T-helper 1 cell (primary cell): ENCODE measurements at places on chromosomes 16 and 17.
A peak's percentile ranks its signal among the peaks of the same experiment; 100 is the strongest.

DNA sequence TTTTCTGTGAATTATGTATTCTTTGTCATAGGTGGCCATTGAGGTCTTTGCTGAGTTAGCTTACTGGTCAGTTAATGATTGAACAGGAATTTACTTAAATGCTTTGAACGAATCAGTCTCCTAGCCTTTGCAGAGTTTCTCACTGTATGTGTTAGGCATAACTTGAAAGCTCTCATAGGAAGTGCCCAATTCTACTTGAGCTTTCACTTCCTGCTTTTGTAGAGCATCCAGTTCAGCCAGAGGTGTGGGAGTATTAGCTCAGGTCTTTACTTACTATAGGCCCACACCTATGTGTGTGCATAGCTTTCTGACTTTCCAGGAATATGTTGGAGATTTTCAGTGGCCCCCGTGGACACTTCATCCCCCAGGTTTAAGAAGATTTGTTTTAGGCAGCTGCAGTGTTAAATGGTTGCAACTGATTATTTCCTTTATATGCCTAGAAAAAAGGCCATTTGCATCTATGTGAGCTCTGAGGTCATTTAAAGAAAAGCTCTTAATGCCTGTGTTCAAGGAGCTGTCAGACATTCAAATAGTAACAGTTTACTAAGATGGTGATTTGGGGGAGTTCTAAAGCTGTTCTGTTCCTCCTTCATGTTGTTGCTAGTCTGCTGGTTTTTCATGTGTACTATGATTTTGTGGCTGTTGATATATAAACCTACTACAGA is 62.3 kb downstream of the PHKB start:
- peak; percentile 17 for DNase-seq

- no peak for DNase-seq
Observed at GRCh38 chr17:36592716-36593321, 1.1 kb downstream of the DHRS11 start.

GRCh38 chr16:11257131-11257938 is 1.3 kb upstream of the SOCS1 start:
- DNase-seq: peak; percentile 48

GRCh38 chr17:41578971-41579370 is 7.1 kb upstream of the KRT9 start:
- DNase-seq: no peak

- DNase-seq: no peak
Observed at GRCh38 chr17:82872591-82873520, 33.0 kb upstream of the ZNF750 start.

DNA sequence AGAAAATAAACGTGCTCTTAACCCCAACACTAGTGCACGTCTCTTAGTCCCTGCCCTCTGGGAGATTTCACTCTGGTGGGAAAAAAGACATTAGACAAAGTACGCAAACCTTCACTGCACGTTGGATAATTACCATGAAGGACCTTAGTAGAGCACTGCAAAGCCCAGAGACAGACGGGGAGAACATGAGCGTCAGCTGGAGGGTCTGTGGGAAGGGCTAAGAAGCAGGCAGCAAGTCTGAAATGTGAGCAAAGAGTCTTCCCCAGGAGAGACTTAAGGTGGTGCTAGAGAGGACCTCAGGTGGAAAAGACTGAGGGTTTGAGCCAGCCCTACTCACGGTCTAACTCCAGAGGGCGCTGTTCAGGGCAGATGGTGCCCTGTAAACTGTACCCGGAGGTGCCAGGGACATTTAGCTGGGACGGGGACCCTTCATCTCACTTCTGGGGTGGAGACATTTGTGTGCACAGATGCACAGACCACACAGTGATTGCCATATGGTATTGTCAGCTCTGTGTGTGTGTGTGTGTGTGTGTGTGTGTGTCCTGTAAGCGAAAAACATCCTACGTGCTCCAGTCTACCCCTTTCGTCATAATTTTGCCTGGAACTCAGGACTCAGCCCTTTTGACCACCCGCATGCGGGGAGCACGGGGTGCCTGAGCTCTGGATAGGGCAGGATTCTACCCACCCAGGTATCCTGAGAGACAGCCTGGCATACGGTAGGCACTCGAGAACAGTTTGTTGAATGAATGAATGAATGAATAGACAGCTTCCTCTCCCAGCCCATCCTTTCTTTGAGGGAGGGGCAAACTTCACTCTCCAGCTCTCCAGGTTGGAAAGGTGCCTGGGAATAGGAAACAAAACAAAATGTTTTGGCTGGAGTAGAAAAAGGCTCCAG is 10.1 kb upstream of the STAC2 start:
- peak; percentile 16 for DNase-seq

DNA sequence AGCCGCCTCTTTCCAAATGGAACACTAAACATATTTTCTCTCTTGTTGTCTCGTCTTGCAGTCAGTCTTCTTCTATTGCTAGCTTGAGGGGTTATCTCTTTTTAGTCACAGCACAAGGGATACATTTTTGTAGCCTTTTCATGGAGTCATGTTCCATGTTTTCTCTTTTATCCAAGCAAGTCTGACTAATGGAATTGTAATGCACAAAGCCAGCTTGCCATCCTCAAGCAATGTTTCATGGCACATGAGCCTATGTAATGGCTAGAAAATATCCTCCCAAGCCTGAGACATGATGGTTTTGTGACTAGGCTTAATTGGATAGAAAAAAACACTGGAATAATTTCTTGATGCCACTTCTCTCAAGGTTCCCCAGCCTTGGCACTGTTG is 414.6 kb upstream of the GOT2 start:
- no peak for DNase-seq

DNA sequence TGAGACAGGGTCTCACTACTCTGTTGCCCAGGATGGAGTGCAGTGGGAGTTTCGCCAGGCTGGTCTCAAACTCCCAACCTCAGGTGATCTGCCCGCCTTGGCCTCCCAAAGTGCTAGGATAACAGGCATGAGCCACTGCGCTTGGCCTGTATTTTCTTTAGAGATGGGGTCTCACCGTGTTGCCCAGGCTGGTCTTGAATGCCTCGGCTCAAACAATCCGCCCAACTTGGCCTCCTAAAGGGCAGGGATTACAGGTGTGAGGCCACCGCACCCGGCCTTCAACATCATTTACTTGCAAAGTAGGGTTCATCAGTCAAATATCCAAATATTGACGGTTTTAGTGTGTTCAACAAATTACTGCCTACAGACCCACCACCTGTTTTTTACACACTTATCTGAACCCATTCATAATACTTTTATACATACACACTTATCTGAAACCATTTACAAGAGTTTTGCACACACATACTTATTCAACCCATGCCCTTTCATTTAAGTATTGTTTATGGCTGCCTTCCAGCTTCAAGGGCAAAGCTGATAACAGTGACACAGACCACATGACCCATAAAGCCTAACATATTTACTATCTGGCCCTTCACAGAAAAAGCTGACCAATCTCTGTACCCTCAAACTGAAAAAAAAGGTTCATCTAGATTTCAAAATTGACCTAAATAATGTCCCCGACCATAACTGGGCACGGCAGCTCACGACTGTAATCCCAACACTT is 11.9 kb downstream of the TMEM170A start:
- no peak for DNase-seq

DNA sequence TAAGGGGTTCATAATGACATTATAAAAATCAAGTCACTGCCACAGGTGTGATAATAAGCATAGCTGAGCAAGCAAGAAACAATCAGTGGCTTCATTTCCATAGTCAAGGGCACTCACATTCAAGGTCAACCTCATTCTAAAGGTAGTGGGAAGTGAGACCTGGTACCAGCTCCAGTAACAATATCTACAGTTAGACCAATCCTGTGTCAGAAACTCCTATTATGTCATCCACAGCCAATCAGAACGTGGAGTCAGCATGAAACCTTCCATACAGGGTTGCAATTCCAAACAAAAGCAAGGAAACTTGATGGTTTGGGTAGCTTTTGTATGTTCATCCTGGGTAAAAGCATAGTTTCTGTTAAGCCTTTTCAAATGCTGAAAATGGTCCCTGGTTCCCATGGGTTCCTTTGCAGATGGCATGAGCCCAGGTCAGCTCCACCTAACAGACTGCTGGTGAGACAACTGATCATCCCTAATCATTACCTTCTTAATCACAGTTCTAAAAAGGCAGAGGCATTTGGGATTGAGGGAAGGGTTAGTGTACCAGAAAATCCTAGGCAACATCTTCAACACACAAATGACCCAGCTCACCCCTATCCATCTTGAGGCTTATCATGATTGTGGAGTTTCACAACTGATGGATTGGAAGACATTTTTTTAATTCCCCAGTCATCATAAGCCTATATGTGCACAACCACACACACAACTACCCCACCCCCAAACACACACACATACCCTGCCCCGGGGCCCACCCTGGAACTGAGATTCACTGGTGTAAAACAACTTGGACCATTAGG is 30.4 kb downstream of the TEX2 start:
- DNase-seq: no peak

DNA sequence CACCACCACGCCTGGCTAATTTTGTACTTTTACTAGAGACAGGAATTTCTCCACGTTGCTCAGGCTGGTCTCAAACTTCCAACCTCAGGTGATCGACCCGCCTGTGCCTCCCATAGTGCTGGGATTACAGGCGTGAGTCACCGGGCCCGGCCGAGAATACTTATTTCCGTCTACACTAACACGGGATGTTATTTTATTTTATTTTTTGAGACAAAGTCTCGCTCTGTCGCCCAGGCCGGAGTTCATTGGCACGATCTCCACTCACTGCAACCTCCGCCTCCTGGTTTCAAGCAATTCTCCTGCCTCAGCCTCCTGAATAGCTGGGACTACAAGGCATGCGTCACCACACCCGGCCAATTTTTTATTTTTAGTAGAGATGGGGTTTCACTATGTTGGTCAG is 9.5 kb upstream of the PDXDC1 start:
- DNase-seq: no peak

GRCh38 chr16:5059386-5060072 is 6.2 kb downstream of the C16orf89 start:
- DNase-seq: no peak

DNA sequence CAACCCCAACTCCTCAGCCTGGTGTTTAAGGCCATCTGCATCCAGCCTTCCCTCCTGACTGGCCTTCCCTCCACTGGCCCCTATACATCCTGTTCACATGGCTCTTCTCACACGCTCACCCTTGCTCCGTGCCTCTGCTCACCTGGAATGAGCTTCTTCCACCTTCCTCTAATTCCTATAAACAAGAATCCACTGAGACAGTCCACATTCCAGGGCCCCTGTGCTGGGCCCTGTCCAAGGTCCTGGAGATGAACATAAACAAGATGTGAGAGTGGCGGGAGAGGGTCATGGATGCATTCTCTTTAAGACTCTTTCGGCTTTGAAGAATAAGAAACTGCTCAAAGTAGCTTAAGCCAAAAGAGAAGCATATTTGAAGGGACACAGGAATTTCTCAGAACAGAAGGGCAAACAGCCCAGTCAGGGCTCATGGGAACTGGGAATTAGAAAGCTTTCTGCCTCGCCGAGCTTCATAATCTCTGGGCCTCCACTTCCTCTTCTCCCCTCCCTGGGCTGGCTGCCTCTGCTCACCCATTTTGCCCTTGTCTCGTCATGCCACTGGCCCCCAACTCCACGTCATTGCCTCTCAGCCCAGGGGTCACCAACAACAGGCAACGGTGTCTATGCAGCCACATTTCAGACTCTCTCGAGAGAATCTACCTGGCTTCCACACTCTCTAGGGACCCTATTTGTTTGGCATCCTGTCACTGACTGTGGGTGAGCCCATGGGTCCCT is 13.5 kb downstream of the SPPL2C start:
- no peak for DNase-seq

GRCh38 chr17:74298778-74299177 is 24.7 kb downstream of the DNAI2 start:
- DNase-seq: no peak

GRCh38 chr17:19415806-19416775 is 5.1 kb downstream of the RNF112 start:
- no peak for DNase-seq

- no peak for DNase-seq
Observed at GRCh38 chr16:2236337-2237101, at the start of gene DNASE1L2. TSS of gene DNASE1L2 (plus strand) at chr16:2236444. CDS start at chr16:2236817, 373 bp downstream.

DNA sequence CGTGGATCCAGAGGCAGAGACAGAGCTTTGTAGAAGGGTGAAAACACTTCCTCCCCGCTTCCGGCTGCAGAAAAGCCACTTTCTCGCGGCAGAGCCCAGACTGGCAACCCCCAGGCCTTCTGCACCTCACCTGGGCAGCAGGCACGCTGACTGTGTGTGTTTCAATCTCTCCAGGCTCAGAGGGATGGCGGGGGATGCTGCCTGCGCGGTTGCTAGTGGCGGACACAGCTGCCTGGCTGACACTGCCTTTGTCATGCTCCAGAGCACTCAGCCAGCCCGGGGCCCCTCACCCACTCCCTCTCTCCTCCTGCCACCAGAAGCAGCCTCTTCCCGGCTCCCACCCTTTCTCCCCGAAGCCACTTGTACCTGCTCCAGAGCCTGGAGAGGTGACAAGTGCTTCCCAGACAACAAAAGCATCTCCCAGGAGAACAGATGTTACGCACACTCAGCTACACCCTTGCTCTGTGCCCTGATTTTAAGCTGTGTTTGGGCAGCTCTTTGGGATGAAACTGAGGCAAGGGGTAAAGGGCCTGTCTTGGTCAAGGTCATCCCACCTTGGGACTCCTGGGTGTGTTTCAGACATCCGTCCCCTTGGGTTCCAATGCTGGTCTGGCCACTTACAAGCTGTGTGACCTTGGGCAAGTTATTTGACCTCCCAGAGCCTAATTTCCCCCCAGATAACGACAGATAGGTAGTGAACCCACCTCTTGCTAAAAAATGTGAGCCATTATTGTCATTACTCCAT is 9.2 kb upstream of the GLIS2 start:
- peak; percentile 41 for DNase-seq

DNA sequence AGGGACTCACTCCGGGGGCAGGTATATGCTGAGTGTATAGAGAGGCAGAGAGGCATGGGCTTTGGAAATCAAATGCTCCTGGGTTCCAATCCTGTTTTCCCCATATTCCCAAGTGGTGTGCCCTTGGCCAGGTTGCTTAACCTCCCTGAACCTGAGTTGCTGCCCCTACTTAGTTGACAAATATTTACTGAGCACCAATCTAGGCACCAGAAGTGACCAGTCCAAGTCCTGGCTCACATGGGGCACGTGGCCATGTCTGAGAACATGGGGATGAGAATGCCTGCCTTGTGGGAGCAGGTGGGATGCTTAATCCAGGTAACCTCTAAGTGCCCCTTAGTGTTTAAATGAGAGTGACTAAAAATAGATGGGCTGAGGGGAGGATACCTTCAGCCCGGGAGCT is 4.2 kb downstream of the SOCS3 start:
- no peak for DNase-seq

DNA sequence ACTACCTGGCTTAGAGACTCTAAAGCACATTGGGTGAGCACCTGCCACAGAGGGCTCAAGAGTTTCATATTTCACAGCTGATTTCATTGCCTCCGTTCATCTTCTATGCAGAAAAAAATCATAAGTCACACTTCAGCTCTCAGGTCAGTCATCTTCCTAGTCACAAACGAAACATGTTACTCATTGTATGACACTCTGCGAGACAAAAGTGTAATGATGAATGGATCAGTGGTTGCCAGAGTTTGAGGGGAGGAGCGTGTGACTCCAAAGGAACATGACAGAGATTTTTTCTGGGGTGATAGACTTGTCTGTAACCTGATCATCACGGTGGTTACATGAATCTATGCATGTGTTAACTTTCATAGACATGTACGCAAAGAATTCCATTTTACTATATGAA is 195.2 kb upstream of the CNTNAP4 start:
- DNase-seq: no peak

- no peak for DNase-seq
Observed at GRCh38 chr16:72590151-72590937, 418.4 kb upstream of the PMFBP1 start.
